ENCODE measurements at places on chromosomes 7 and 10.
A peak's percentile ranks its signal among the peaks of the same experiment; 100 is the strongest.

DNA sequence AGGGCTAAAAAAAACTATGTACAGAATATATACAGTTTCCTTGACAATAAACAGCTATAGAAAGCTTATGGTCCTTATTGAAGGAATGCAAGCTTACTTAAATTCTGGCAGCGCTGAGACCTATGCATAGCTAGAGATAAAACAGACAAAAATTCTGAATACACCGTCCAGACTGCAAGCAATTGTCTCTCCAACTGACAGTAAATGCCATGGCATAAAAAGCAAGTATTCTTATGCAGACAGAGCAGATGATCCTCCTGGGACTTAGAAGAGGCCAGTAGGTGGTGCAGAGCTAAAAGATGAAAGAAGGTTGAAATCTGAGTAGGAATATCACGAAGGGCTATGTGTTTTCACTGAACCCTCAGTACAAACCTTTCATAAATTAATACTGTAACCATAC is 157.0 kb upstream of the CACNA2D1 start:
- DNase-seq = no peak

DNA sequence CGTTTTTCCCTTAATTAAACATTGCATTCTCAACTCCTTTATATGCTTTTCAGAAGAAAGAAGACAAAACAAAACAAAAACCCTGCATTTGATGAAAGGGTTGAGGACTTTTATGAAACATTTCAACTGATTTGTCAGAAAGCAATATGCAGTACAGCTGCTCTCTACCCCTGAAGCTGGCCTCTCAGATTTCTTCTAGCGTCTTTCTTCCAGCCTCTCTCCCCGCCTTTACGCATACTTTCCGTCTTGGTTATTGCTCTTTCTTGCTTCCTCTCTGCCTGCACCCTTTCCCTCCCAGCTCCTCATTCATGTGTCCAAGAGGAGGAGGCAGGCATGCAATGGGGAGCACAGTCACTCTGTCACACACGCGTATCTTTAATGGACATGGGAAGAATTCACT is 91.0 kb upstream of the COL1A2 start:
- no peak for DNase-seq

GRCh38 chr7:149879766-149880637 is 6.2 kb downstream of the ATP6V0E2 start:
- no peak for DNase-seq

- DNase-seq = peak; percentile 46
Measured at GRCh38 chr7:88546808-88547207, 212.7 kb upstream of the ZNF804B start.

- no peak for DNase-seq
Measured at GRCh38 chr10:126097558-126098225, 201.3 kb downstream of the FANK1 start.

DNA sequence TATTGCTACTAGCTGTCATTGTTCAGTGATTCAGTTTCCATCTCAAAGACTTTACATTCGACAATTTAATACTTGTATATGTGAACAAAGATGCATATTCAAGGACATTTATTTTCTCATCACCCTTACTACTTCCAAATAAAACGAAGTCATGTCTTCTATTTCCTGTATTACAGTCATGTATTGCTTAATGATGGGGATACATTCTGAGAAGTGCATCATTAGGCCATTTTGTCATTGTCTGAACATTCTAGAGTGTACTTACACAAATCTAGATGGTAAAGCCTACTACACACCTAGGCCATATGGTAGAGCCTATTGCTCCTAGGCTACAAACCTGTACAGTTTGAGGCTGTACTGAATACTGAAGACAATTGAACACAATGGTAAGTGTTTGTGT is 6.5 kb downstream of the C10orf95 start:
- DNase-seq = no peak

DNA sequence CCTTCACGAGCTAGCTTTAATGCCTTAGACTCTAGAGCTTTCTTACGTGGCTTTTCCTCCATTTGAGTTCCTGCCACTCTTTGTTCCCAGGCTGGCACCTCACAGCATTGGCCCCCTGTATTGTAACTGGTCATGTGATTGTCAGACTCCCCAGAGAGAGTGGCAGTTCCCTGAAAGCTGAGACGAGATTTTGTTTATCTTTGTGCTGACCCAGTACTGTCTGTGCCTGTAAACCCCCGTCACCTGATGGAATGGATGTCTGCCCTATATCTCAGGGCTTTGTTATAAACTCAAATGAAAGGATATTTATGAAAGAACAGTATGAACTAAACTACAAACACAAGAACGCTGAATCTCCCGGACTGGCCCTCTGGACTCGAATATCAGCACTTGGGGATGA is 13.0 kb downstream of the NOBOX start:
- DNase-seq = no peak

DNA sequence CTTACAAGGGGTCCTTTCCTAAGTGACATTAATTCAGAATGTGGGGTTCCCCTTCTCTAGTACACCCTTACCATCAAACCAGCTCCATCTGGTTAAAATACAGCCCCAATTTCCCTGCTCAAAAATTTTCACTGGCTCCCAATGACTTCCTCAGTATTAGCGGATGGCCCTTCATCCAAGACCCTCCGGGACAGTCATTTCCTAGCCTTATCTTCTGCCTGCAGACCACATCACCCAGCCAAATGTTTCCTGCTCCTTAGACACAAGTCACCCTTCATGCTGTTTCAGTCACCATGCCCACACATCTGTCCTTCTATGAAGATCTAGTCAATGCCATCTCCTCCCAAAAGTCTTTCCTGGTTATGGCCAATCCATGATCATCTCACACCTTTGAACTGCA is 45.2 kb downstream of the PARD3 start:
- no peak for DNase-seq

DNA sequence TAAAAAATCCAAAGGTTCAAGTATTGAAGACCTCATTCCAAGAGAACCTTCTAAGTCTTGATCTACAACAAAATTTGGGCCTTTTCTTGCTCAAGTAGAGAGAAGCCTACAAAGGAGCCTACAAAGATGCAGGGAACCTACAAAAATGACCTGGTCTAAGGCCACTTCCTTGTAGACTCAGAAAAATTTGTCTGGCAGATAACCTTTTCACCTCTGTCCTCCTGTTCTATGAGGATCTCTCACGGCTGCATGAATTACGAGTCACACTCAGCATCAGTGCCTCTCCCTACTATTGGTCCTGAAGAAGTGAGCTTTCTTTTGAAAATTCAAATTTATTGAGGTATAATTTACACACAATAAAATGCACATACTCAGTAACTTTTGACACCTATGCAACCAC is 29.3 kb downstream of the CCNJ start:
- no peak for DNase-seq

GRCh38 chr10:28429045-28429444 is 103.9 kb upstream of the WAC start:
- DNase-seq = no peak

All from activated CD8-positive, alpha-beta memory T cell treated with anti-CD3 and anti-CD28 coated beads, Interleukin-2, amount 10 ng/mL, durations not matched to agents 7 days and 5 days (primary cell).